ENCODE measurements at places on chromosomes 6 and 20.

DNA sequence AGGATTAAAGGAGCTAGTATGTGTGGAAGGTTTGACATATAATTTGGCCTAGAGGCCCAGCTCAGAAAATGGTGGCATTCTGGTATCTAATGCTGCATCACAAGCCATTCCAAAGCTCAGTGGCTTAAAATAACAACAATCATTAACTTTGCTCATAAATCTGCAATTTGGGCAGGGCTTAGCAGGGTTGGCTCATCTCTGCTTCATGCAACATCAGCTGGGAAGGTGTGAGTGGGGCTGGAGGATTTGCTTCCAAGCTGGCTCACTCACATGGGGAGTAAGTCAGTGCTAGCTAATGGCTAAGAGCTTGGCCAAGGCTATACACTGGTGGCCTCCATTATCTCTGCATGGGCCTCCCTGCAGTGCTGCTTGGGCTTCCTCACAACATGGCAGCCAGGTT, 48.0 kb upstream of the STK35 start:
- no peak for DNase-seq

DNA sequence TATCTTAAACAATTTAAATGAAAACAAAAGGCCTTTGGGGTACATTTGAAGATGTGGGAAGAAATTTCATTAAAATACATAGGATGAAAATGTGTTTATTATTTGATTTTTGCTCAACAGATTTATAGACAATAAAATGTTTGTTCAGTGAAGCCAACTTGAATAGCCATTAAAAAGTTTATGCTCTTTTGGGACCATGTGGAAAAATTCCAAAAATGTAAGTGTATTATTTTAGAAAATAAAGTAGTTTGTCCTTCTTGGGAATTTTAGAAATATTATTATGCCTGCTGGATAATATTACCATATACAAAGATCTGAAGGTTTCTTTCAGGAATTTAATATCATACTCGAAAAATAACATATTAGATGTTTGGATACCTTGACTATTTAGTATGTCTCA, 131.3 kb downstream of the EPM2A start:
- no peak for DNase-seq

DNA sequence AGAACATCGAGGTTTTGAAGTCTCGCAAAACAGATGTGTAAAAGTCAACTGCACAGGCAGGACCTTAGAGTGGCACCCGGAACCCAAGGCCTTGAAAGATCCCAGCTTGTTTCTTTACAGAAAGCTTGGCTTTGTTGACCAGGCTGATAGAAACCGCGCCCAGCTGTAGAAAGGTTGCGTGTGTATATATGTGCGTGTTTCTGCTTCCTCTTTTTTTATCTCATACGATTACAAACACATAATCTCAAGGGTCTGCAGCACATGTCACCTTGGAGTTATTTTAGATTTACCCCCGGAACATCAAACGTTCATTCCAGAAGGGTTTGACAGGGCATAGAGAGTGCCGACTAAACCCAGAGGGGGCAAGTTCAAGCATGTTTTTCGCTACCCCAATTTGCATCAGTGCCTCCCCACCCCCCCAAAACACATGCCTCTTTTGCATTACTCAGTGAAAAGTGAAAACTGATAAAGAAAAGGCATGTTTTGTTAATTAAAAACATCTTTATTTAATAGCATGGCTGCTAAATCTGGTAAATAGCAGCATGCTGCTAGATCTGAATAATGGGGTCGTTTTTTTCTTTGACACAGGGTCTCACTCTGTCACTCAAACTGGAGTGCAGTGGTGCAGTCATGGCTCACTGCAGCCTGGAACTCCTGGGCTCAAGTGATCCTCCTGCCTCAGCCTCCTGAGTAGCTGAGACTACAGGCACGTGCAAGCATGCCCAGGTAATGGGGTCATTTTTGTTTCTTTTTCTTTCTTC, 33.2 kb upstream of the NCOA3 start:
- no peak for DNase-seq

DNA sequence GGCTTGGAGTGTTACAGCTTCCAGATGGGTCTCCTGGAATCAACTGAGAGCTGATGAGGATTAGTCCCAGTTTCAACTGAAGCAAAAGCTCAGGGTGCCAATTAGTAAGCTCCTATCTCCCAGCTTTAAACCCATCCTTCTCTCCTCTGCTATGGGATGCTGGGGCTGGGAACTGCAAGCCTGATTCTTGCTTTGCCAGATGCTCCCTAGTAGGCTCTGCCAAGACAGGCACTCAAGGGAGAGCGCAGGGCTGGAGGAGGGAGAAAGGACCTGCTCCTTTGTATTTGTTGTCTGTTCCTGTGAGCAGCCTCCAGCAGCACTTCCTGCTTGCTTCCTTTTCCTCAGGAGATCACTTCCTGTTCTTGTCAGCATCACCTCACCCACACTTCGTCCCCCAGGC, 309.7 kb downstream of the KIF16B start:
- DNase-seq: no peak

GRCh38 chr6:134757911-134758361, 192.0 kb downstream of the ALDH8A1 start:
- DNase-seq: no peak

DNA sequence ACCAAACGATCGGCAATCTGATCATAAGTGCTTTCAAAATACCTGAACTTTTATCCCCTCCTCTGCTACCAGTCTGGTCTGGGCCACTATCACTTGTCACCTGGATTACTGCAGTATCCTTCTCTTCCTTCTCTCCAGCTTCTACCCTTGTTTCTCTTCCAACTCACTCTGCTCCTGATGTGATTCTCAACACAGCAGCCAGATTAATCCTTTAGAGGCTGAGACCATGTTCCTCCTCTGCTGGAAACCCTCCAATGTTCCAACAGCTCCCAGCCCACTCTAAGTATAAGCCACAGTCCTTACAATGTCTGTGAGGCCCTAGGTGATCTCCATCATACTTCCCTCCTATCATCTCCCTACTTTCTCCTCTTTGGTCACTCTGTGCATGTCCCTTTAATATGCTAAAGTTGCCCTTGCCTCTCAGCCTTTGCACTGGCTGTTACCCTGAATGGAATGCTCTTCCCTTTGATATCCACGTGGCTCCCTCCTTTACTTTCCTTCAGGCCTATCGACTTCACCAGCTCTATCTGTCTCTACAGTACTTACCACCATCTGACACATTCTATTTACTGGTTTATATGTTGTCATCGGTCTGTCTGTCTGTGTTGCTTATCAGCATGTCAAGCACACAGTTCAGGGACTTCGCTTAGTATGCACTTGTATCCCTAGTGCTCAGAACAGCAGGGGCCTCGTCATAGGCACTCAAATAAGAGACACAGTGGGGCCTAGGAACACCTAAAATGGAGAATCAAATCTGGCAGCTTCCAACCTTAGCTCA, 35.0 kb upstream of the RNF24 start:
- DNase-seq: no peak

- DNase-seq: no peak
Observed at GRCh38 chr6:33934731-33935270, 131.0 kb upstream of the MLN start.

DNA sequence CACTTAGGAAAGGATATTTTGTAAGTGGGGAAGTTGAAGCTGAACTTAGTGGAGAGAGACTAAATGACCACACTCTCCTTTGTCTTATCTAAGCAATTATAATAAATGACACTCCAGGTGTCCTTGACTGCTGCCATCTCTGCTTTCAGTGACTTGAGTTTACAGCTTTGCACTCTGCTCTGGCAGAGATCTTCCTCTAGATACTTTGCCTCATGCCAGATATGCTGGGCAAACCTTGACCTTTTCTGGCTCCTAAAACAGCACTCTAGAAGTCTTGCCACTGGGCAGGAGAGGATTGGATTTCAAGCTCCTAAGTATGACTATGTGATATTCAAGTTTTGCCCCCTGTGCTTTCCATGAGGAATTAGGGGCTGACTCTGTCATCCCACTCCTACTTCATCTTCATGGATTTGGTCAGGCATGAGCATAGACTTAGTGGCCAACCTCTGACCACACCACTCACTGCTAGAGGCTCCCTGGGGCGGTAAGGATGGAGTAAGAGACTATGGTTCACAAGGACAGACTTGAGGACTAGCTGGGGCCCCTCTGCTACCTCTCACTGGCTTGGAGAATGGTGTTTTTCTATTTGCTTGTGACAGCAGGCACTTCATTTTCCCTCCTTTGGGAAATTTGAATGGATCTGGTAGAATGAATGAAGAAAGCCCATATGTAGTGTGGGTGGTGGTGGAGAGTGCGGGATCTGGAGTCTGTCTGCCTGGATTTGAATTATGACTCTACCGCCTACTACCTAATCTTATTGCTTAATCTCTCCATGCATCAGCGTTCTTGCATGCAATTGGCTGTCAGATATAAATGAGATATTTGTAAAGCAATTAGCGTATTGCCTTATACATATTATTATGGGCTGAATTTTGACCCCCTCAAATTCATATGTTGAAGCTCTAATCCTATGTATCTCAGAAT, 191.4 kb downstream of the REV3L start:
- no peak for DNase-seq

- DNase-seq: no peak
Observed at GRCh38 chr20:43812216-43812615, 85.4 kb upstream of the GTSF1L start.
